ENCODE measurements at places on chromosomes 11 and 22.

DNA sequence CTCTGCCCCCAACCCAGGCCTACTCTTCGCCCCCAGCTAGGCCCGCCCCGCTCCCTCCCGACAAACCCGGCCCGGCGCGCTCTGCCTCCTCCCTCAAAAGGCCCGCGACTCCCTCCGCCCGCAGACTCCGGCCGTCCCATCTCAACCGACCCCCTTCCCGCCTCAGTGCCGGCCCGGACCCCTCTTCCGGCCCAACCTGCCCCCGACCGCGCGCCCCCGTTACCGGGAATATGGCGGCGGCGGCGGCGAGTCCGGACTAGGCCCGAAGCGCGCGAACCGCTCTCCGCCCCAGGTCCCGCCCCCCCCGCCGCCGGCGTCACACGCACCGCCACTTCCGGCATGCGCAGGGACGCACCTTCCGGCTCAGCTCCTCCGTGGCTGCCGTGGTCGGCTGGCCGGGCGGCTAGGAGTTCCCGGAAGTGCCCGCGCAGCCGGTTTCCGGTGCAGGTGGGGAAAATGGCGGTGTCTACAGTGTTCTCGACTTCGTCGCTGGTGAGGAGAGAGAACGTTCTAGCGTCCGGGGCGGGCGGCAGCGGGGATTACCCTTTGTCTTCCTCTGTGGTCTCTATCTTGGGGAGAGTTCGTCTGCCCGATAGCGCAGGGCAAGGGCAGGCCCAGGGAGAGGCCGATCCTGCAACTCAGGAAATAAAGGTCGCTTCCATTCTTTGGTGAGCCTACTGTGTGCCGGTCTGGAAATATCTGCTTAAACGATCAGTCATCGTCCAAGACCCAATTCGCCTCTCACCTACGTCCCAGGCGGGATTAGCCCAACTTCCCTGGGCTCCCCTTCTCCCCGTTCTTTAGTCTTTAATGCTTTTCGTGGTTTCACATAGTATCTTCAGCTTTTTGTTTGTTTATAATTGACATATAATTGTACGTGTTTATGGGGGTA is at the start of the genes CPSF7 and SDHAF2:
TSS of gene CPSF7 (minus strand) at position 285 of the 892 bp plus-strand sequence. CDS start 740 bp downstream, outside the sequence.
TSS of gene SDHAF2 (plus strand) at position 434 of the 892 bp plus-strand sequence. CDS start at position 457, 23 bp downstream.
- DNase-seq = peak; percentile 97

DNA sequence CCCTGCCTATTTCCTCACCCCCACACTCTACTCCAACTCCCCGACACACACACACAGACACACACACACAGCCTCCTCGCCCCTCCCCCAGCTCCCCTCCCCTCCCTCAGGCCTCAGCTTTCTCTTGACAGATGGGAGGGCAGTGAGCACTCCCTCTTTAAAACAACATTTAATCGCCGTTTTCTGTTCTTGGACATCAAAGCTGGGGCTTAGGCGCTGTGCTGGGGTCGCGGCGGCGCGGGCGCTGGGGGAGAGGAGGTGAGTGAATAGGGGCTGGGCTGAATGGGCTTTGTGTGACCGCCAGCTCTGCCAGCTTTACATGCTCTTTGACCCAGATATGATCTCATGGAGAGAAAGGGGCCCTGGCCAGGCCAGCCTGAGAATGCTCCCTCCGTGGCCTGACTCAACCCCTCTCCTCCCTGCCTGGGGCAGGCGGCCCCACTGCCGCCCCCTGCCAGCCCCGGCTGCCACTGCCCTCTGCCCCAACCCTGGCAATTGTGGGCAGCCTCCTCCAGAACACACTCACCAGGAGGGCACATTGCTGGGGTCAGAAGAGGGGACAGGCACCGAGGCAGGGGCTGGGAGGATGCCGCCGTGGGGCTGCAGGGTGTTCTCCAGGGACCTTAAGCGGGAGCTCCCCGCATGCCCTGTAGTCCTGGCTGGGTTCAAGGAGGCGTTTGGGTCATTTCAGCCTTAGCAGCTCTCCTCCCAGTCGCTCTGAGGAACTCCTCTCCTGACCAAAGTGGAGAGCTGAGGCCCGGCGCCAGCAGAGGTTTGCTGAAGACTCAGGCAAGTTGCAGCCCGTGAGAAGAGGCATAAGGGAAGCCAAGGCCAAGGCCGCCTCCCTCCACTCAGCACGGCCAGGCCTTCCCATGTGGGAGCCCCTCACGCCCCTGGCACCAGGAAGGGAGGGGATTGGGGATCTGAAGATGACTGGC is 38.3 kb upstream of the NNMT start:
- no peak for DNase-seq

- DNase-seq = no peak
These were observed 47.8 kb downstream of the ABTB2 start for GRCh38 chr11:34309965-34310364.

DNA sequence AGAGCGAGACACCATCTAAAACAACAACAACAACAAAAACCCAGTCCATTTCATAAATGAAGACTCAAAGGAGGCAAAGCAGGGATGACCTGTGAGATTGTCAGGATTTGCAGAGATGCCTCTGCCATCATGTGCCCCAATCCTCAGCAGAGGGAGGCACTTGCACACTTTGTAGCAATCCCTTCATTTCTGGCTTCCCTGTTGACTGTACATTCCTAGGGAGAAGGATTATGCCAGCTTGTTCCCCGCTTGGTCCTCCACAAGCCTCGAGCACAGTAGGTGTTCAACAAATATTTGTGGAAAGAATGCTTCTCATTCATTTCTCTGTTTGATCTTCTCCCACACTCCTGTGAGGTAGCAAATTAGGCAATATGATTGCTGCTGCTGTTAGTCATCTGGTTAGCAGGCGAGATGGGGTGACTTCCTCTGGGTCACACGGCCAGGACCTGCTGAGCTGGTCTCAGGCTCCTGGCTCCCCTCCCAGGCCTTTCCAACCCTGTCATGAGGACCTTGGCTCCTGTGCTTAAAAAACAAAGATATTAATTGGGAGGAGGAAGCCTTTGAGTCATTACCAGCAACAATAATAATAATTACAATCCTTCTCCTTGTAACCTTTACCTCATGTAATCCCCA is 34.1 kb downstream of the LIF start:
- no peak for DNase-seq

GRCh38 chr11:69259096-69259495 is 34.9 kb upstream of the MYEOV start:
- no peak for DNase-seq

GRCh38 chr11:64998141-64998540 is 1.4 kb upstream of the BATF2 start:
- no peak for DNase-seq

DNA sequence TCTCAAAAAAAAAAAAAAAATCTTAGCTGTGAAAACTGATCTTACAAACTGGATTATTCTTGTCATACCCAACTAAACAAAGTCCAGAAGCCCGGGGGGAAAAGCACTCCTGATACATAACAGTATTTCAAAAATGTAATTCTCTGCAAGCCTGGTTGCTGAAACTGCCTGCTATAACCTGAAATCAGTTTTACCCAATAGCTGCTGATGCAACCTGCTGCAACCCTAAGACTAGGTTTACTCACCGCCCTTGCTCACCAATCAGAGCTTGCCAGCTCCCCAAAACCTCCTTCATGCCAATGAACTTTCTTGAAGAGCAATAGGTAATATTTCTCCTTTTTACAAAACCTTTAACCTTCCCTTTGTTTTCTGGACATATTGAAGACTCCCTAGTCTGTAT is 12.4 kb downstream of the FGF19 start:
- no peak for DNase-seq

- DNase-seq = no peak
These were observed 10.7 kb upstream of the GSTP1 start for GRCh38 chr11:67572747-67573419.

DNA sequence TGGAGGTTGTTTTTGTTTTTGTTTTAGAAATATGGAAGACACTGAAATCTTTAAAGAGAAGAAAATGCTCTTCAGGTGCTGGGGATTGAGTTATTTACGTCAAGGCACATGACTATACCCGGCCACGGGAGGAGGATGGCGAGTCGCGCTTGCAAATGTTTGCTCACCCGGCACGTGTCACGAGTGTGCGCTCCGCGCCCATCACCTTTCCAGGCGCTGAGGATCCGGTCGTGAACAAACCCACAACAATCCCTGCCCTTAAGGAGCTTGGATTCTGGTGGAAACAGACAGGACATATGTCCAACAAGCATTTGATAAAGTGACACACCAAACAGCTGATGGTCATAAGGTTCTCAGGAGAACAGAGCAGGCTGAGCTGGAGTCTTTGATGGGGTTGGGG is 715.5 kb downstream of the BRD1 start:
- no peak for DNase-seq

GRCh38 chr11:72242141-72242540 is 1.8 kb downstream of the PHOX2A start:
- no peak for DNase-seq

GRCh38 chr11:64610596-64610995 is 19.6 kb downstream of the SLC22A12 start:
- no peak for DNase-seq

DNA sequence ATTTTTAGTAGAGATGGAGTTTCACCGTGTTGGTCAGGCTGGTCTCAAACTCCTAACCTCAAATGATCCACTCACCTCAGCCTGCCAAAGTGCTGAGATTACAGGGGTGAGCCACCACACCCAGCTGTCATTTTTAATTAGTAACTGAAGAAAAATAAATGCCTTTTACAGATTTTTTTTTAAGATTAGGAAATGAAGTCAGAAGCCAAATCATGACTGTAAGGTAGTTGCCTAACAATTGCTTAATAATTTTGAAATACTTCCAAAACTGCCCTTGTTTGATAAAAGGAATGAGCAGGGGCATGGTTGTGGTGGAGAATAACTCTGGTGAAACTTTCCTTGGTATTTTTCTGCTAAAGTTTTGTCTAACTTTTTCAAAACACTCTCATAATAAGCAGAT is 98.9 kb upstream of the SLC5A12 start:
- no peak for DNase-seq

DNA sequence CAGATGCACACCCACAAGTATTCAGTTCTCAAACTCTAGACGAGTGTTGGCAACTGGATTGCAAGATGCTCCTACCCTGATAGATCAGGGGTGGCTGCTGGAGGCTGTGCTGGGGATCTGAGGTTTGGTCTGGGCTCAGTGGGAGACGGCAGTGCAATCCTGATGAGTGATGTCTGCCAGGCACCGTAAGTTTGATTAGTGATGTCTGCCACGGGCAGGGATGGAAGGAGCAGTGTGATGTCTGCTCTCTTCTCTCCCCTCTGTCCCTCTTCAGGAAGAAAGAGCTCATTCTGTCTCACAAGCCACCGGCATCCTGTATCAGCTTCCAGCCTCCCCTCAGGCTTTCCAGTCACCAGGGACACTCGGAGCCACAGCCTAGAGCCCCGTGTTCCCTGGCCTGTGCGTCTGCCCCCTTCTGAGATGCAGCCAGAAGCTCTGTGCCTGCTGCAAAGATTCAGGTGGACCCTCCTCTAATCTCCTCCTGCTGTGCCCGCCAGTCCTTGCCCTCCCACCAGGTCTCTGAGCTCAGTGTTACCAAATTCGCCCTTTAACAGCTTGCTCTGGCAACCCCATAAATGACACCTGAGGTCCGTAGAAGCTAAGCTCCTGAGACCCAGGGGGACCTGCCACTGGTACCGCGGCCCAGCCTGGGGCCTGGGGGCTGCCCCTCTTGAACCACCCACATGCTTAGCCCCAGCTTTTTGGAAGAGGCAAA is 19.9 kb downstream of the TP53I11 start:
- DNase-seq = no peak

- DNase-seq = no peak
These were observed 37.8 kb downstream of the SCGB1A1 start for GRCh38 chr11:62456630-62457029.

DNA sequence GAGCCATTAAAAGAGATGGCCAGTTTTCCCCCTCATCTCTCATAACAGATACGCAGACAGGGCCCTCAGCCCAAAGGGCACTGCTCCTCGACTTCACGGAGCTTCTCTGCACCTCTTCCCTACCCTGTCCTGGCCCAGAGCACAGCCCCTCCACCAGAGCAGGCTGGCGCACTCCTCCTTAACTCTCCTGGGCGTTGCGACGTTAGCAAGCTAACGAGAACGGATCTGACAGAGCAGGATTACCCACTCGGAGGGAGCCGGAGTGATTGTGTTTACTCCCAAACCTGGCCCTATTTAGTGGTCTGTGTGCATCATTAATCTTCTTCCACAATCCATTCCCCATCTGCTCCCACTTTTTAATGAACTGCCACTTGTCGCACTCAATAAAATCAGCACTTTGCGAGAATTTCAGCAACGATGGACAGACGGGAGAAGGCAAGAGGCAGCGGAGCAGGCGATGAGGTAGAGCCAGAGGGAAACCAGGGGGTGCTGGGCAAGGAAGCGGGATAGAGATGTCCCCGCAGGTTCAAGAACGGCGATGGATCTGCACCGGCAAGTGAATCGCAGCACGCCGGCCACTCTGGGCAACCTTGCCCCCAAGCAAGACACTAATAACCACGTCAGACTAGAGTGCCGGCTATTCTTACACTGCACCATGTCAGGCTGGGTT is 159.4 kb downstream of the BUD13 start:
- no peak for DNase-seq

DNA sequence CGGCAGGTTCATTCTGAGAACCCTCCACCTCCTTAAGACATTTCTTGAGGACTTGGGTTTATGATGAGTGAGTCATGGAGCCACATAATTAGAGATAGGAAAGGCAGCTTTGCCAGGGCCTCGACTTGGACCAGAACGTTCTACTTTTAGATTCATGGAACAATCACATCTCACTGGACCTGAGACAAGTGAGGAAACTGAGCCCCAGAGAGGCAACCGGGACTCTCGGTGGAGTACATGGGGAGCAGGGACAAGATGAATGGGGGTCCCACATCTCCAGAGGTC is 59.5 kb downstream of the LINC01488 start:
- DNase-seq = no peak

- DNase-seq = no peak
These were observed 15.8 kb downstream of the NAV2 start for GRCh38 chr11:19728436-19728835.

GRCh38 chr11:129259931-129260348 is 67.8 kb upstream of the ARHGAP32 start:
- no peak for DNase-seq

DNA sequence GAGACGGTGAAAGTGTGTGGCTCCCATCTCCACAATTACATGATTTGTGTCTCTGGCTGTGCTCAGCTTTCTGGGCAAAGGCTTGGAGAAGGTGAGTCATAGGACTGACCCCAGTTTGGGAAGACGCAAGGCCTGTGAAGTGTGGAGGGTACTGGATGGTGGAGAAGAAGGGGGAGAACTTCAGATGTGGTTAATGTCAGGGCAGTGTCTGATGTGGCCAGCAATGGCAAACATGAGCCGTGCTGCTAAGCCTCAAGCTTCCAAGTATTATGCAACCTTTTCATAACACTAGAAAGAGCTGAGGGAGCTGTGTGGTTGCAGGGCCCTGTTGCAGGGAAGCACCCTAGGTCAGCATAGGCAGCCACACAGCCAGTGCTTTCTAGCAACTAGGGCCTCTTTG is 110.9 kb downstream of the NTM start:
- no peak for DNase-seq

DNA sequence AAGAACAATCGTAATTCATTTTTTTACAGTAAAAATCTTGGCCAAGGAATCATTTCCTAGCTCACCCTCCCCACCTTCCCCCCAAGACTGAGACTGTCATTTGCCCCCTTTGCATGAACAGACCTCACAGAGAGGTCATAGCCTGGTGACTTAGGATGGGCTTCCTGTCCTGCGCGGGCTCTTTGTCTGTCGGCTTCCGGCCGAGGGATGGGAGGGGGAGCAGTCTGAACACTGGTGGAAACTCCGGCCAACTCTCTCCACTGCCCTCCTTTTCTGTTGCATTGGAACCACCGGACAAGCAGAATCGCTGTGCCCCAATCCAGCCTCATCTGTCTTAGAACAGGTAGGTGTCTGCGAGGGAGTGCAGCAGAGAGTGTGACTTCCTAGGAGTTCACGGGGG is 41.7 kb downstream of the TEAD1 start:
- no peak for DNase-seq

Measured in T-helper 9 cell (primary cell).